ENCODE measurements at places on chromosomes 12 and 14. TPM values are rescaled to one million over a fixed set of nuclear protein-coding genes. Genes with fewer than 3 reads are reported as not detected.

DNA sequence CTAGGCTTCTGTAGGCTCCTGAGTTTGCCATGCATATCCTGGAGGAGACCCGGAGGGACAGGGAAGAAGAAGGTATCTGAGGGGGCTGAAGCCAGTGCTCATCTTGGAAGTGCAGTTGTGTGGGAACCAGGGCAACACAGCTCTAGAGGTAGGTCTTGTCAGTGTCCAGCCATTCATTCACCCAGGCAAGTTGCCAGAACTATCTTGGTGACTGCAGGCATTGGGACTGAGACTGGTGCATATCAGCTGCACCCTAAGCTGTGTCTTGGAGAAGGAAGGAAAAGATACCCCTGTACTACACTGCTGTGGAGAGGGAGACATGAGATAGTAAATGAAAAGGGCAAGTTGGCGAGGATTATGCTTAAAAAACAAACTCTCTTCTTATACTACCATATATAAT, 4.9 kb upstream of the WIF1 start:
- no peak for DNase-seq

The VDR gene
- total RNA-seq: 15.9 TPM

The TIMM9 gene
- total RNA-seq: 49.2 TPM

The GLS2 gene
- total RNA-seq: 1.5 TPM

The CEP128 gene
- 1.4 TPM for total RNA-seq

DNA sequence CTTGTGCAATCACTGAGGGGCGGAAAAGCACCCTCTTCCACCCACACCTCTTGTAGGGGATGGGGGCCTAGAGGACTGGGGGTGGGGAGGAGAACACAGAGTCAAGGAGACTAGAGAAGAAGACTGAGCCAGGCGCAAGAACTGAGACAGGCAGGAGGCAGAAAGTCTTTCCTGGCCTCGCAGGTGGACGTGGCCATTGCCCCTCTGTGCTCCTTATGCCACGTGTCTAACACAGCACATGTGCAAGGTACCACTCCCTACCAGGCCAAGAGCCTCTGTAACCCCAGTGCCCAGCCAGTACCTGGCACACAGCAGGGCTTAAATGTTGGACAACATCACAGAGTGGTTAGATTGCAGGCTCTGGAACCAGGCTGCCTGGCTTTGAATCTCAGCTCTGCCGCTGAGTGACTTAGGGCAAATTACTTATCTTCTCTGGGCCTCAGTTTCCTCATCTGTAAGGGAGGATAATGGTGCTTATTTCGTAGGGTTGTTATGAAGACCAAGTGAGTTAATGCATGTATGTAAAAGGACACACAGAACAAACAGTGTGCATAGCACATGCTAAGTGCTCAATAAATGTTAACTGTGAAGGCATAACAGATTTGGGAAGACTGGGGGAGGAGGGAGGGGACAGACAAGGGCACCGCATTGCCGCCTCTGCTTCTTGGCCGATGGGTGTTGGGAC, 1.4 kb upstream of the TAMALIN start:
- no peak for DNase-seq
